GF-D8 (cell line): ENCODE measurements at places on chromosomes 3 and 15.

DNA sequence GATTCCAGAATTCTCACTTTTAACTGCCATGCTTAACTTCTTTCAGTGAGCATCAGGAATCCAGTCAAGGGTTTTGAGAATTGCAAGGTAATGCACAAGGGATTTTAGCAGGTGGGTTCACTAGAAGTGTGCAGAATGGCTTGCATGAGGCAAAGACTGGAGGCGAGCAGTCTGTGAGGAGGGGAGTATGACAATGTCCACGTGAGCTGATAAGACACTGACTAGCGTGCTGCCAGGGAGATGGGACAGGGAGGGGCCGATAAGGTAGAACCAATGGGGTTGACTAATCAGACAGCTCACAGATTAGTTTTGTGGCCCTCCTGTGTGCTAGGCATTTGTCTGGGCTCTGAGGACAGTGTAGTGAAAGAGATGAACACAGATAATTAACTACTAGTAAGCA is 102.0 kb upstream of the DAZL start:
- no peak for DNase-seq

- DNase-seq = no peak
Measured at GRCh38 chr3:43769885-43770425, 79.2 kb downstream of the ABHD5 start.

GRCh38 chr3:49519916-49520385 is 34.3 kb upstream of the BSN start:
- DNase-seq = no peak

DNA sequence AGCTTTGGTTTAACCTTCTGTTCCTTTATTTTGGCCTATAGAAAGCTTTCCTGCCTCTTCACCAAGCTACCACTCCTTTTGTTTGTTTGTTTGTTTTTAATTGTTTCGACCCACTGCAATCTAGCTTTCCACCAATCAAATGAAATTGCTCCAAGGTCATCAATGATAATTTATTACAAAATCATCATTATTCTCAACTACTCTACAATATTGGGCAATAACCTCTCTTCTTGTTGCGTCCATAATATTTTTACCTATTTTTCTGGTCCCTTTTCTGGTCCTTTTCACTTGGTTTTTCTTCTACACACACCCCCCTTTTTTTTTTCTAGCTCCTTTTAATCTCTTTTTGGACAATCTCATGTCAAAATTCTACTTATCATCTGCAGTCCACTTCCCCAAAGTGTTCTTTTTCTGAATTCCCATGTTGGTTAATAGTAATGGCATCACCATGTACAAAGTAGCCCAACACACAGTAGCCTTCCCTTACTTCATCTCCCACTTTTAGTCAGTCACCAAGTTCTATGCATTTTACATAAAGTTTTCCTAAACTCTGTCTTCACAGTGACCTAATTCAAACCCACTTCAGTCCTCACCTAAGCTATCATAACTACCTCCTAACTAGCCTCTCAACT is 11.0 kb upstream of the ANKRD28 start:
- DNase-seq = no peak

GRCh38 chr3:143674100-143674968 is 173.9 kb downstream of the SLC9A9 start:
- DNase-seq = peak; percentile 6

DNA sequence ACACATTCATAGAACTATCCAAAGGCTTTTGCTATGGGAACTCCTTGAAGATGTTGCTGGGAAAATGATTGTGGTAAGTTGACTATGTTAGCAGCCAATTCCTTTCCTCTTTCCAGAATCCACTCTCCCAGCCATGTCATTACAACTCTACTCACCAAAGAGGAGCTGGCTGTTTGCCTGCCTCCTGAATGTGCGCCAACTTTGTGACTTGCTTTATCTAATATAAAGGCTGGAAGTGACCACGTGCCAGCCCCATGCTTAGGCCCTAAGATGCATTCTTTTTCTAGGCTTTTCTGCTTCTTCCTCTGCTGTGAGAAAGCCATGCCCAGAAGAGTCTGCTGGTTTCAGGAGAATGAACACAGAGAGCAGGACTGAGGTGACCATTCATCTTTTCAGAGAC is 182.2 kb downstream of the GABRB3 start:
- no peak for DNase-seq

DNA sequence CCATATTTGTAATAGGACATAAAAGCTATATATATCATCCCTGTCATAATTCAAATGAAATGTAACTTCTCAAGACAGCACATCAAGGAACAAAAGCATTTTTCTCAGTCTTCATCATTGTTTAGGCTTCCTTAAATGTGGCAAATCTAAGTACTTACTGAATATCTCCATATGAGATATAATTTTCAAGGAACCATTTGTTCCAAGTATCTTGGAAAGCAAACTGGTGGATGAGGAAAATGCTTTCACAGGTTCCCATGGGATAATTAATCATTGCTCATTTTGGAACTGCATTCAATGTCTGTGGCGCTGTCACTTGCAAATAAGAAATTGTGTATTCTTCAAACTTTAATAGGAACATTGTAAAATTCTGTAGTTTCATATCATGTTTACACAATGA is 52.6 kb upstream of the ZNF385D start:
- no peak for DNase-seq

DNA sequence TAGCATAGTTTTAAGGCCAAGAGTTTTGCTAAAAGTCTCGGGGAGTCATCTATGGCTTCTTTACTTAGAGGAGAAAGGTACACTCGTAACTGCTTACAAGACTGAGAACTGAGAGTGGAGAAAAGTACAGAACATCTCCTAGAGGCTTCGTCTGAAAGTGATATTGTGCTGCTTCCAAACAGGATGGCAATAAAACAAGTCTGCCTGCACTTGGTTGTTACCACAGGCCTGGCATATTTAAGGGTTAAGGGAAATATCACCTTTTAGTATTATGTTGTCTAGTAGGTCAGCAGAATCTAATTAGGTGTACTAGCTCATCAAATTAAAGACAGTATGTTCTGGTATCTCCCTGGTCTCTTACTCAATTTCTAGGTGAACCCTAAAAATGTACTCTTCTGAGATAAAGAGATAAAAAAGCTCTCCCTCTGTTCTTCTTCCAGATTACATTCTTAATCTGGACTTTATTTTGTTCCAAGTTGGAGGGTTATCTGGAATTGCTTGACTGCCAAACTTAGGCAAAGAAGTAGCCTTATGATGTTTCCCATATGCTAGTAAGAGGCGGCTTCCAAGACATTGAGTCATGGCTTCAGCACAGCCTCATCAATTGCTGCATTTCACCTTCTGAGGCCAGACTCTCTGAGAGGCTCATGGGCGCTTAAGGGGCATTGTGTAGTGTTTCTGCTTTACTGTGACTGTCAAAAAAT is 181.3 kb downstream of the LSAMP start:
- DNase-seq = no peak

DNA sequence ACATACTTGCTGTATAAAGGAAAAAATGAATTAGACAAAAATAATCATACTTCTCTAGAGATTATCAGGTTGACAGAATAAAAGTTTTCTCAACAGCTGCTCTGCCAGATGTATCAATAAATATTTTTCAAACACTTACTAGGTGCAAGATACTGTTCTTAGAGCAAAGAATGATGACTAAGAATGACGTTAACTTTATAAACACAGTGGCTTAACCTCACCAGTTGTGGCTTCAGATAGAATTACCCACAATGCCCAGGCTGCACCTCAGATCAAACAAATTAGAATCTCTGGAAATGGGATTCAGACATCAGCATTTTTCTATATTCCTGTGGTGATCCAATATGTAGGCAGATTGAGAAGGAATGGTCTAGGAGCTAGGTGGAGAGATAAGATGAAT is 422.4 kb upstream of the ATP11B start:
- DNase-seq = no peak

DNA sequence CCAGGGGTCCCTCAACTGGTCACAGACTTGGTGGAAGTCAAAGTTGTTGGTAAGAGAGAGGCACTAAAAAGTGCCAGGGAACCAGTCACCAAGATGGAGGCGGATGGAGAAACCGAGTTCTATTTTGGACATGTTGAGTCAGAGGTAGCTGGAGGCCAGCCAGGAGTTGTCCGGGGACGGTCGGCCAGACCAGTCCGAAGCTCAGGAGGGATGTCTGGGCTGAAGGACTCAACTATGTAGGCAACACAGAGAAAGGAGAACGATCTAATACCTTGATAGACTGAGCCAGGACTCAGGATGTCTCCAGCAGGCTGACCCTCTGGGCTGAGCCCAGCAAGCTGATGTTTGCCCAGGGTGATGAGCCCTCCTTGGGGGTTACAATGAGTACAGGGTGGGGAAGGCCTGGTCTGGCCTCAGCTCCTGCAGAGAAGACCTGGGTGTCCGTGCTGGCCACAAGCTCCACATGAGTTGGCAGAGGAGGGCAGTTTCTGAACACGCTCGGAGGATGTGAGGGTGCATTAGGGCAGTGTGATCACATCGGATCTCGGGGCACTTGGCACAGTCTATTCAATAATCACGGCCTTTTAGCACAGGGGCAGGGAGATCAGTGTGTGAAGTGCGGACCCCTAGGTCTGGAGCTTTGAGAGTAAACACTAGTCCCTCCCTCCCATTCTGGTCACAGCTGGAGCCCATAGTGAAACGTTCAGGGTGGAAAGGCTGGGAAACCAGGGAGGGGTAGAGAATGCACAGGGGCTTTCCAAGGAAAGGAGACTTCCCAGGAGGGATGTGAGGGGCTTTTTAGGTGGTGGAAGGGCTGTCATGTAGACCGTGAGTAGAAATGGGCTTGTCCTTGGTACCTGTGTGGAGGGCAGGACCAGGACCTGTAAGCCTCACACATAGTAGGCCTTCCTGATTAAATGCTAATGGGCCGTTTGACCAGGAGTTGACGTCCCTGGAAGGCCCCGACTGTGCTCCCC is 111.9 kb downstream of the ETFA start:
- no peak for DNase-seq

- DNase-seq = no peak
Measured at GRCh38 chr3:65871305-65872141, 167.2 kb downstream of the MAGI1 start.

DNA sequence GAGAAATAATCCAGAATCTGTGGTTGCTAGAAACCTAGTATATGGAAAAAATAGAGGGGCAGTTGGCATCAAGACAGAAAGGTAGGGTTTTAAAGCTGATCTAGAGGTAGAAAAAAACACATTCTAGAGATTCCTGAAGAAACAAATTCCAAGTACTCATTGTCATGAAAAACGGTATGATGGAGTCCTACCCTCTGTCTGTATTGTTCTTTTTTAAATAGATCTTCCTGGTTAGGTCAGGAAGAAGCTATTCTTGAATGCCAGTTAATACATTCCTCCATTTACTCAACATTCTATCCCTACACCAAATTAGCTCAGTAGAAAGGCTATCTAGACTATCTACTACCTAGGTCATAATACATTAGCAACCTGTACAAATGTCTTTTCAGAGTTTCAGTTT is 364.7 kb downstream of the FHIT start:
- no peak for DNase-seq

- no peak for DNase-seq
Measured at GRCh38 chr15:58870451-58870850, 63.0 kb downstream of the SLTM start.

GRCh38 chr15:59301527-59301926 is 71.1 kb downstream of the MYO1E start:
- no peak for DNase-seq

- DNase-seq = no peak
Measured at GRCh38 chr15:77530576-77530975, 102.1 kb downstream of the LINGO1 start.

DNA sequence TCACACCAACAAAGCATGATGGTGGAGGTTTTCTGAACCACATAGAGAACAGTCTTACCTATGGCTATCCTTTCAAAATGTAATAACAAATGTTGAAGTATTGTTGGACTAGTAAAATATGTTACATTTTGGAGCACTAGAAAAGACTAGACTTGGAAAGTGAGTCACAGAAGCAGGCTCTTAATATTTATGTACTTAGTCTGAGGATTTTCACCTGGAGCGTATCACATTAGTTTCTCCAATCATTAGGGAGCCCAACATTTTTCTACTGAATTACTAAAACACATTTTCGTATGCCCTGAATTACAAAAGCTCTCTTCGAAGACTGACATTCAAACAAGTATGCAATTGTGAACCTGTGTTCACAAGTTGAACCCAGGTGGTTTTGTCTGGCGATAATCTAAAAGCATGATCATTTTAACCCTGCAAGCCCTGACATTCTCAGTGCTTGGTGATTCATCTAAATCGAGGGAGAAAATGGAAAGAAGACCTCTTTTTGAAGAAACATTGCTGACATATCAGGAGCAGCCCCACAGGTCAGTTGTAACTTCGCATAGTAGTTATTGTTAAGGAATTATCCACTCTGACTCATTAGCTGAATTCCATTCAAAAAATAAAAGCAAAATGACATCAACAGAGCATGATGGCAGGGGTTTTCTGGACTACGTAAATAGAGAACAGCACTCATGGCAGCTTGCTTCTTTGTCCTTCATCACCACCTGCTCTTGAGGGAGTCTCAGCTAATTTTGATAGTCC is 679.8 kb upstream of the NECTIN3 start:
- DNase-seq = no peak

GRCh38 chr3:134311693-134312071 is 61.0 kb upstream of the RYK start:
- DNase-seq = no peak

DNA sequence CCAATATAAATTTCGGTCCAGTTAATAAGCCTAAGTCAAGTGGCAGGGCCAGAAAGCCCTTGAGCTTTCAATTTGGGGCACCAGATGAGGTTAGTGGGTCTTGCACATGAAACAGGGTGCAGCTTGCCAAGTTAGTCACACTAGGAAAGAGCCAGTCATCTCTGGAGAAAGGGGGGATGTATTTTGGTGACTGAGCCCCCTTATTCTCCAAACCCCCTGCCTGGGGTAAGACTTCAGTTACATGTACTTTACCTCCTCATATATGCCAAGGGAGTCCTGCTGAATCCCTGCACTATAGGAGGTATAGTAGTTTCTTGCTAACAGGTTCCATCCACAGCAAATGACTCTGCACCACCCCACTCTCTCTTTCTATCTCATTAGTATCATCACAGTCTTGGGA is 62.7 kb downstream of the TIGIT start:
- no peak for DNase-seq

DNA sequence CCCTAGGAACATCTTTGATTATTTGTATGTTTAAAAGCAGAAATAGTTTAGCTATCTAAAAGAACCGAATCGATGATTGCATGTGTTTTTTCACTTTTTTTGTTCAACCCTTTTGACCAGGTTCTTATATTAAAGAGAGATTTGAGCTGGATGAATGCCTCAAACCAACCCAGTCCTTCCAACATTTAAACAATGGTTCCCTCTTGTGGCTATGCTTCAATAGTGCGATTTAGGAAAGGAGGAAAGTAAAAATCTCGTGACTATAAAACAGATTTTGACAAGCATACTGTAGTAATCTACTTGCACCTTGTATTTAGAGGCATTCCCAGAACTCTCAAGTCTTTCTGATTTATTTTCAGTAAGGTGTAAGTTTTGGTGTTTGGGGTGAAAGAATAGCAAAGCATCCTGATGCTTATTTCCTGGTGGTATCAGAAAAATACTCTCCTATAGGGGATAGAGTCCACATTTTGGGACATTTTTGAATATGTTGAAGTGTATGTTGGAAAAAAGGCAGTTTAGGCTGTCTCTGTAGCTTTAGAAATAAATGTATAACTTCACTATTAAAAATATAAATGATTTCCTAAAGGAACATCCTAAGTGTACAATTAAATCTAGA is 159.6 kb upstream of the KCNH8 start:
- no peak for DNase-seq
